ENCODE measurements at places on chromosomes 16 and 17. TPM values are rescaled to one million over a fixed set of nuclear protein-coding genes. Genes with fewer than 3 reads are reported as not detected.

GRCh38 chr16:66695471-66695934 lies 1.0 kb downstream of the CMTM4 start:
- DNase-seq: no peak

- DNase-seq: peak; percentile 88
Measured at GRCh38 chr16:87062569-87063442, 254.4 kb downstream of the C16orf95 start.

Gene KRTAP4-6
- polyA plus RNA-seq: not detected

DNA sequence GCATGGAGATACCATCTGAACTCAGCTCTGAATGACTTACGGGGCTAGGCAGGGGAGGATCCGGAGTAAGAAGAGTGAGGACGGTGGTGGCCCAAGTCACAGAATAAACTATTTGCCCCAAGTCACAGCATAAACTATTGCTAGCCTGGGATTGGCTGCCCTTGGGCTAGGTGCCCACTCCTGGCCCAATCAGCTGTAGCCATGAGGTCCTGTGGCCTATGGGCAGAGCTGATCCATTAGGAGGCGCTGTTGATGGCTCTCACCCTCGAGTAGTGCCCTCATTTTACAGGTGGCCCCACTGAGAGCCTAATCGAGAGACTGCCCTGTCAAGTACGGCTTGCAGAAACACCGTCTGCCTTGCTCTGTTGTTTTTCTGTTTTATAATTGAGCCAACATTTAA lies 62.3 kb upstream of the ZNF423 start:
- no peak for DNase-seq

Gene FAM171A2
- polyA plus RNA-seq: 28.2 TPM

Gene NGFR
- 2.9 TPM for polyA plus RNA-seq

DNA sequence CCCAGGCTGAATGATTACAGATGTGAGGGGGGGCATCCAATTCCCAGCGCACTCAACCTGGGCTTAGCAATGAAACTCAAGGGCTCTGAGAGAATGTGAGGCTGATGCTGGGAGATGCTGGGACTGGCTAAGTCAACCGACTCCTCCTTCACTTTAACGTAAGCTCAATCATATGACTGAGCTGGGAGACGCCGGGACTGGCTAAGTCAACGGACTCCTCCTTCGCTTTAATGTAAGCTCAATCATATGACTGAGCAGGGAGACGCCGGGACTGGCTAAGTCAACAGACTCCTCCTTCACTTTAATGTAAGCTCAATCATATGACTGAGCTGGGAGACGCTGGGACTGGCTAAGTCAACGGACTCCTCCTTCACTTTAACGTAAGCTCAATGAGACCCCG lies 179.4 kb downstream of the VPS53 start:
- DNase-seq: no peak

DNA sequence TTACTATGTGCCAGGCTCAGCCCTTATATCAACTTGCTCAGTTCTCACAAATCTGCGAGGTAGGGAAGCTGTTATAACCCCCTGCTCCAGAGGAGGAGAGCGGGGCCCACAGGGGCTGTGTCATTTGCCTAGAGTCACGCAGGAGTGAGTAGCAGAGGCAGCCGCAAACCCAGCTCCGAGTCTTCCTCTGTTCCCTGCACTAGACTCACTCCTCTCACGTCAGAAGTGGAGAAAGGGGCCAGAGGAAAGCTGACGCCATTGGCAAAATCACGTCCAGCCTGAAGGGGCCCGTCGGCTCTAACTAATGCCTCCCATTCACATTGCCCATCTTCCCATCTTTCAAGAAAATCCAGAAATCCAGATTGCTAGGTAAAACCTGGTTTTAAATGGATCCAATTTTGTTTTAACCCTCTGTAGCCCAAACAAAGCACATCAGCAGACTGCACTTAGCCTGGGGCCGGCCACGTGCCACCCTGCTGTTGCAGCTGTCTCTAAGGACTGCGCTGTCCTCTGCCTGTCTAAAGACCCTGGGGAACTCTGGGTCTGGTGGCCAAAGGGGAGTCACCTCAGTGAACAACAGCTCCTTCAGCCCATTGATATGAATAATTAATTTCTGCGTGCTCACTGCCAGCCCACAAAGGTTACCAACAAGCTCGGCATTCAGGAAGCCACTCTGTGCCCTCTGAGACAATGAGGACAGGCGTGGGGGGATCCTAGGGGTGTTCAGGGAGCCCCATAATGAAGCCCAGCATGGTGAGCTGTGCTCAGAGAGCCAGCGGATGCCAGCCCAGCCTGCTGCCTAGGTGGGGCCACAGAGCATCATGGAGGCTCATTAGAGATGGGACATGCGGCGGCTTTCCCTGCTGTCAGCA lies 36.7 kb upstream of the ABR start:
- DNase-seq: no peak

Gene OSGIN1
- 0.30 TPM for polyA plus RNA-seq

DNA sequence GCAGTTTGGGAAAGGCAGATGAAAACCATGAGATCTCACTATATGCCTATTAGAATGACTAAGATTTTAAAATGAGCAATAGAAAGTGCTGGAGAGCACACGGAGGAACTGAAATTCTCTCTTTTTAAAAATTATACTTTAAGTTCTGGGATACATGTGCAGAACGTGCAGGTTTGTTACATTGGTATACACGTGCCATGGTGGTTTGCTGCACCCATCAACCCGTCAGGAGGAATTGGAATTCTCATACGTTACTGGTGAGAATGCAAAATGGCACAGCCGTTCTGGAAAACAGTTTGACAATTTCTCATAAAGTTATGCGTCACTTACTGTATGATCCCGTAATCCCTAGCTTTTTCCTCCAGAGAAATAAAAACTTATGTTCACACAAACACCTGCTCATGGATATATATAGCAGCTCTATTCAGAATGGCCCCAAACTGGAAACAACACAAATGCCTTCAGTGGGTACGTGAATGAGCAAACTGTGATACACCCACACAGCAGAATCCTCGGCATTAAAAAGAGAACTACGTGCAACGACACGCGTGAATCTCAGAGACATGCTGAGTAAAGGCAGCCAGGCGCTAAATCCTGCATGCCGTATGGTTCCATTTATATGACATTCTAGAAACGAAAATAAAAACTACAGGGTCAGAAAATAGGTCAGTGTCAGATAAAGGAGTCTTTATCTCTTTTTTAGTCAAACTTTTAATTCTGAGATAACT lies 11.8 kb downstream of the PIK3R6 start:
- no peak for DNase-seq

DNA sequence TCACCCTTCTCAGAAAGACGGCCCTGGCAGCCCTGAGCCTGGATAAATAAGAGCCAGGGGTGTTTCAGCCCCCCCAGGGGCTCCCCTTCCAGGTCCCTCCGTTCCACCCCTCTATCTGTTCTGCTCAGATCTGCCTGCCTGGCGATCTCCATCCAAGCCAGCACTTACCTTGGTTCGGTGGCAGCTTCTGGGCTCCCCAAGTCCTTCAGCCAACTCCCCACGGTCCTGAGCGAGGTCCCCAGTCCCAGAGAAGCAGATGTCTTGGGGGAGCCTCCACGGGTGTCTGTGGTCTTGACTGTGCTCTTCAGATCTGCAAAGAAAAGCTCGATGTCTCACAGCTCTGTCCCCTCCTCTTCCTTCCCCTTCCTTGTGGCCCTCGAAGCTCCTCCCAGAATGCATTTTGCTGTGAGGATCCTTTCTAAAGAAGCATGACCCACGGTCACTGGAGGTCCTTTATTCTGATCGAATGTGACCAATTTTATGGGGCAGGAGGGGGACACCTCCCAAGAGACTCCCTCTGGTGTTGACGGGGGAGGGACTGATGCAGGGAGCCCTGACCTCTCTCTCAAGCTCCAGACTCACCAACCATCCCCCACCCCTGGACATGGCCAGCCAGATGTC lies at the start of gene PIK3R6:
TSS of gene PIK3R6 (minus strand) at position 314 of the 621 bp plus-strand sequence. CDS start 17,880 bp downstream, outside the sequence.
- no peak for DNase-seq

DNA sequence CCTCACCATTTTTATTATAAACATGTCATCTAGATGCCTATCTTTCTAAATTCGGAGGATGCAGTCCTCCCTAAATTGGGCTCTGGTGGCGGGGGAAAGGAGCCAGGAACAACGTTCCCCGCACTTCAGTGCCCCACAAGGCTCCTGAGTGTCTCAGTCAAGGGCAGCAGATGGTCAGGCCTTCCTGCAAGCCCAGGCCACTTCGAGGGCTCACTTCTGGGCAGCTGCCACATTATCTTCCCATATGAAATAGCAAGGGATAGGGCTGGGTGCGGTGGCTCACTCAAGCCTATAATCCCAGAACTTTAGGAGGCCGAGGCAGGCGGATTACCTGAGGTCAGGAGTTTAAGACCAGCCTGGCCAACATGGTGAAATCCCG lies 32.3 kb downstream of the FBXO31 start:
- no peak for DNase-seq

GRCh38 chr16:30457256-30457655 lies 11.6 kb upstream of the SEPHS2 start:
- no peak for DNase-seq

DNA sequence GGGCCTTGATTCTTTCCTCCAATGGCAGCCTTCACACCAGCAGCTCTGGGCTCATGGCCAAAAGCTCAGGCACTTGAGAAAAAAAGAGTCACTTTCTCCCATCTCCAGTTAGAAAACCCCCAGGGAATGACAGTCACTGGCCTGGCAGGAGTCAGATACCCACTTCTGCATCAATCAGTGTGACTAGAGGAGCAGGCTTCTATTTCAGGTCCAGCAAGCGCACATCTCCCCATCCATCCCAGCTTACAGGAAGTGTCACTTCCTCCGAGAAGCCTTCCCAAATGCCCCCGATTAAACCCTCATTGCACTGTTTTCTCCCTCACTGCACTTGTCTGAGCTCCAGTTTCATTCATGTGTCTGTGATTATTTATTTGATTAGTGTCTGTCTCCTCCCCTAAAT lies 30.4 kb upstream of the CCL1 start:
- DNase-seq: no peak

DNA sequence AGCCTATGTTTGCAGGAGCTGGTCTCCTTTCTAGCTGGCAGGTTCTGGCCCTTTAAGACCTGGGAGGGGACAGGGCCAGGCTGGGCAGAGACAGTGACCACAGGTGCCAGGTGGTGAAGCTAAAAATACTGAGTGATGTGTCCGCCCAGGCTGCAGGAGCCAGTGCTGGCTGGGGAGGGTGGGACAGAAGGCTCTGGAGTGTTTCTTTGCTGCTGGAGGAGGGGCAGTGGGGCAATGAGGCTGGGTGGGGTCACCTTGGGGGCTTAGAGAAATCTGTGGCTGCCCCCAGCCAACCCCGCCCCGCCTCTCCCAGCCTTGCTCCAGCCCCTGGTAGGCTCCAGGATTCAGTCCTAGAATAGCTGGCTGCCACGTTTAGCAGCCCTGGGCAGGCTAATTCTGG lies 30.4 kb upstream of the SBK1 start:
- no peak for DNase-seq

Gene IRF8
- polyA plus RNA-seq: 5.4 TPM

DNA sequence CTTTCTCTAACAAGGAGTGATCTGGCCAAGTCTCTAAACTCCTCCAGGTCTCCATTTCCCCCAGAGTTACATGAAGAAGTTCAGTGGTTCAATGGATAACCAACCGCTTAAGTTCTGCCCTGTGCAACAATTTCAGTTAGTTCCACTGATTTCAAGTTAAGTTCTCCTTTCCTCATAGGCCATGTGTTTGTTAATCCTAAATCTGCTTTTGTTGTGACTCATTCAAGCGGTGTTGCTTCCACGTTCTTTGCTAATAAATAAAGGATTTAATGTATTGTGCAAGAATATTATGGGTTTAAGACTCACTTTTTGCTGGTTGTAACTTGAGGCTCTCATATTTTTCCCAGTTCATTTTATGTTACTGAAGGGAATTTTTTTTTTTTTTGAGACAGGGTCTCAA lies 36.3 kb downstream of the GNA13 start:
- DNase-seq: no peak

DNA sequence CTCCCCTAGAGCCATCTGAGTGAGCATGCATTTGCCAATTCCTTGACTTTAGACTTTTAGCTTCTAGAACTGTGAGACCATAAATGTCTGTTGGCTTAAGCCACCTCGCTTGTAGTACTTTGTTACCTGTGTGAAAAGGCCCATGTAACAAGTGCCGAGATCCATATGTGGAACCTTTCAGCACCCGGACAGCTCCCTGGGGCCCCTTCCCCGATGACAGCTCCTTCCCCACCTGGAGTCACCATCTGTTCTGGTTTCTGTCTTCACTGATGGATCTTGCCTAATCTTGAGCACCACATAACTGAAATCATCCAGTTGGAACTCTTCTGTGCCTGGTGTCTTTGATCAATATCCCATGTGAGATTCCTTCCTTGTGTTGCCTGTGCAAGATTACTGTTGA lies 78.9 kb upstream of the EEF2KMT start:
- DNase-seq: peak; percentile 18

Gene ALDH3A1
- polyA plus RNA-seq: 1.2 TPM

Gene FBXO39
- 0.17 TPM for polyA plus RNA-seq

Gene TLCD3B
- polyA plus RNA-seq: 1.2 TPM

DNA sequence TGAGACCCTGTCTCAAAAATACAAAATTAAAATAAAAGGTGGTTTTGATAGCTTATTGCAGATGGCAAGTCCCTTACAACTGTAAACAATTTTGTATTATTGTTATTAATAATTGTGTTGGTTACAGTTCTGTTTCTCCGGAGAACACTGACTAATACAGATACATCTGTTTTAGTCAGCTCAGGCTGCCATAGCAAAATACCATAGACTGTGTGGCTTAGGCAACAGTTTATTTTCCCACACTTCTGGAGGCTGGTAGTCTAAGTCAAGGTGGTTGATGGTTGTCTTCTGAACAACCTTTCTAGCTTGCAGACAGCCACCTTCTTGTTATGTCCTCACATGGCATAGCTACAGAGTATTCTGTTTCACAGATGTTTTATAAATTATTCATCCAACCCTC lies 14.2 kb upstream of the IL21R start:
- DNase-seq: no peak

Gene MT1F
- polyA plus RNA-seq: 57.5 TPM

- DNase-seq: no peak
Measured at GRCh38 chr17:61081959-61082358, 317.7 kb upstream of the TBX2 start.

Gene CD79B
- 2.1 TPM for polyA plus RNA-seq

Gene RPGRIP1L
- 22.2 TPM for polyA plus RNA-seq

DNA sequence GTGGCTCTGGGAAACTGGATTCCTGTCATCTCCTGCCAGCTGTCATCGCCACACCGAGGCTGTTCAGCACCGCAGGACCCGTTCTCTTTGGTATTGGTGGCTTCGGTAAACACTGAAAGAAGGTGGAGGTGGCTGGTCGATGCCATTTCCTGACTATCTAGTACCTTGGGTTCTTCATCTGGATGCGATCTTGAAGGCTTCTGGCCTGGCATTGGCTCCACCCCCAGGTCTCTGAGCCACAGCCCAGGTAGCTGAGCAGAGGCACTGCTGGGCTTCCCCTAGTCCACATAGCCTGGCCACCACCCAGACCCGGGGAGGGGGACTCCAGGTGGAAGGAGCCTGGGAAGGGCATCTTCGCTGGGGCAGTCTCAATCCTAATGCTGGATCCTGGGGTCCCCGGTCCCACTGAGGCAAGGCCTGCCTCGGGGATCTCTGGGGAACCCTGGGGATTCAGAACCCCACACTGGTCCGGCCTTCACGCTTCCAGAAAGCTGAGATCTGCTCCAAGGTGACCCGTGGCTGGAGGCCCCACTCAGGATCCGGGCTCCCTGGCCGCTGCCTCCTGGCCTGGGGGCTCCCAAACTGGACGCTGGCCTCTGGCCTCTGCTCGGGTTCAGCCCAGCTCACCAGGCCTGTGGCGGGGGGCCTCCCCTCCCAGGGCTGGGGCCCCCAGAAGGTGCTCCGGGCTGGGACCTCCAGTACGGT lies 1.8 kb downstream of the C16orf54 start:
- no peak for DNase-seq

Gene FNDC8
- not detected for polyA plus RNA-seq

Measured in left kidney (tissue), 8 donors.